ENCODE measurements at places on chromosomes 16 and 17. TPM values are rescaled to one million over a fixed set of nuclear protein-coding genes. Genes with fewer than 3 reads are reported as not detected.

Gene FAM83G
- 31.9 TPM for total RNA-seq

- peak; percentile 65 for DNase-seq
These were observed at the start of gene NKD1 for GRCh38 chr16:50548125-50548908. TSS of gene NKD1 (plus strand) at chr16:50548396. CDS start at chr16:50548554, 158 bp downstream.

DNA sequence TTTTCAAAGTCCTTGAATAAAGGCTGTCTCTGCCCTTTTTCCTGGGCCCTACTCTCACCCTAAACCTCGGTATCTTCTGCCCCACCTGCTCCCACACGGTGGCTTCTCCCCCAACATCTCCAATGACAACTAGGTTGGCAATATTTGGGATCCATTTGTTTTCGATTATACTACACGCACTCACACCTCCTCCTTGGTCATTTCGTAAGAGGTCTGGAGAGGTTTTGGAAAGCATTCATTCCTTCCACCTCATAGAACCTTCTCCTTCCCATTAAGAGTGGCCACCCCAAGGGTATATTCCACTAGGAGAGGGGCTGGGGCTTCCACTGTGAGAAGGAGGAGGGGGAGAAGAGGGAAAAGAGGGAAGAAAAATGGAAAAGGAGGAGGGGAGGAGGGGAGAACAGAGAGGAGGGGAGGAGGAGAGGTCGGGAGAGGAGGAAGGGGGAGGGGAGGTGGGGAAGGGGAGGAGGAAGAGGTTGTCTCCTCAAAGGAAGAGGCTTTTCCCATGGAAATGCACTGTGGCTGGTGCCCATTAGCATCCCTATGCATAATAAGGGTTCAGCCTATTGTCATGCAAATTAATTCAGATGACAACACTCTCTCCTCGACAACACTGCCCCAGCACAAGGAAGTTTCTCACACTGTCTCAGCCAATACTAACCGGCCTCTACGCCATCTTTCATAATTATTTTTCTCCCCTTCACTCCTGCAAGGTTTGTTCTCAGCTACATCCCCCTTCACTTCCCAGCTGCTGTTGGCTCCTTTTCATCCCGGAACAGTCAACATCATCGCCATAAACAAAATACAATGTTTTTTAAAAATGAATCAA, 30.0 kb downstream of the SOX9 start:
- no peak for DNase-seq

DNA sequence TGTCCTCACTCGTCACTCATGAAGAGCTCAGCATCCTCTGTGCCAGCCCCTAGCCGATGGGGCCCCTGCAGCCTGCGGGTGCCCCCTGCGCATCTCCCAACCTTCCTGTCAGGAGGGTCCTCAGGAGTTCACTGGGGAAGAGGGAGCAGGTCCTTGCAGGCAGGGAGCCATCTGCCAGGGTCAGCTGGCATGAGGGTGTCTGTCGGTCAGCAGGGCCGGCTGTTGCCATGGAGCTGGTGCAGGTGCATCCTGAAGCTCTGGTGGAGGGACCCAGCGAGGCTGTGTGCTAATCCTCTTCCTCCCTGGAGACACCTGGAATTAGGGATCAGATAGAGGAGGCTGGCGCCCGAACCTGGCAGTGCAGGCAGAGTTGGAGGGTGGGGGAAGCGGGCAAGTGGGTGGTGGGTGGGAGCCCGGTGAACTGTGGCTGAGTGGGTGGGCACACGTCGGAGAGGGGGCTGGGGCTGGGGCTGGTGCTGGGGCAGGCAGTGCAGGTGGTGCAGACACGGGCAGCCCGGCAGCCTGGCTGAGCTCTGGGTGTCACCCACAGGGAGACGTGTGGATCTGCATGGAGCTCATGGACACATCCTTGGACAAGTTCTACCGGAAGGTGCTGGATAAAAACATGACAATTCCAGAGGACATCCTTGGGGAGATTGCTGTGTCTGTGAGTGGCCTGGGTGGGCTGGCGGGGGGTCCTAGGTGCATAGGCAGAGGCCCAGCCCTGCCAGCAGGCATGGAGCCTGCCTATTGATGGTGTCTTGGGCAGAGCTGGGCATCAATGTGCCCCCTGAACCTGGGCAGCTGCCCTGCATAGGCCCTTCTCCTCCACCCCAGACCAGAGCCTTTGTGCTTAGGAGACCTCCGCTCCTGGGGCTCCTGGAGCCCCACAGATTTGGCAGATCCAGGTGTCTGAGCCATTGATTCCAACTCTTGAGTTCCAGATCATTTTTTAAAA, 17.4 kb downstream of the MAP2K3 start:
- DNase-seq, result no peak

GRCh38 chr16:66065925-66066324, 300.6 kb upstream of the CDH5 start:
- DNase-seq, result no peak

- DNase-seq, result no peak
These were observed 610.3 kb upstream of the CDH5 start for GRCh38 chr16:65756163-65756562.

Gene ACSF2
- 3.7 TPM for total RNA-seq

Gene MYH3
- 5.1 TPM for total RNA-seq

GRCh38 chr17:77178563-77178962, 37.8 kb downstream of the SEC14L1 start:
- DNase-seq, result no peak

GRCh38 chr17:77465358-77466041, 324.7 kb downstream of the SEC14L1 start:
- DNase-seq, result peak; percentile 72

Gene CCL3
- total RNA-seq, result 1,594 TPM

GRCh38 chr16:1942810-1943726, at the start of gene MSRB1:
TSS of gene MSRB1 (minus strand) at chr16:1943199. CDS start at chr16:1943156, 43 bp downstream.
- peak; percentile 99 for DNase-seq

DNA sequence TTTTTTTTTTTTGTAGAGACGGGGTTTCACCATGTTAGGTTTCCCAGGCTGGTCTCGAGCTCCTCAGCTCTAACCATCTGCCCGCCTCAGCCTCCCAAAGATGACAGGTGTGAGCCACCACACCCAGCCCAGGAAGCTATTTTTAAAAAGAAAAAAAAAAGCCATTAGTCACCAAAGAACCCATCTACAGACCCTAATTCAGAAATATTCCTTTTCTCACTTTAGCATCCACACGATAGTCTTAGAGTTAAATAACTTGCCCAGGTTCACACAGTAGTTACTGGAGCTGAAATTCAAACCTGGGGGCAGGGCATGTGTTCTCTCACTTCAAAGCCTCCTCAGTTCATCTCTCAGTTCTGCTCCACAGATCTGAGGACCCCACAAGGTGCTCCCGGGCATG, 70.3 kb upstream of the NOL11 start:
- no peak for DNase-seq

Gene MYH1
- not detected for total RNA-seq

Gene SOST
- total RNA-seq, result not detected

Gene KRTAP4-7
- not detected for total RNA-seq

Gene KRT25
- total RNA-seq, result not detected

GRCh38 chr16:67668495-67669157, 2.0 kb downstream of the C16orf86 start:
- no peak for DNase-seq

Gene NTHL1
- 34.8 TPM for total RNA-seq

DNA sequence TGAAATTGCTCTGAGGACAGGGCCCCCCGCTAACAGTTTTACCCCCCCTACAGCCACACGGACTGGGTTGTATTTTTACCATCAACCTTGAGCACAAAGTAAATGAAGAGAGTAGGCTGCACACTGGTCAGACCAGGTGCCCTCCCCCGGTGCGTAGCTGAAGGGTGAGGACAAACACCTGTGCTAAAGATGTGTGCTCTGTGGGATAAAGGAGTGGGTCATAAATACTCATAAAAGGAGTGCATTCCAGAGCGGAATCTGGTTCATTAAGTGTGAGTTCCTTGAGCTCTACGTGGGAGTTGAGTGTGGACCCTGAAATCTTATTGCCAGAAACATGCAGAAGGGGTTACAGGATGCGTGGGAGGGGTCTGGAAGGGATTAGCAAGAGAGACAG, 217.0 kb downstream of the CCDC182 start:
- no peak for DNase-seq

DNA sequence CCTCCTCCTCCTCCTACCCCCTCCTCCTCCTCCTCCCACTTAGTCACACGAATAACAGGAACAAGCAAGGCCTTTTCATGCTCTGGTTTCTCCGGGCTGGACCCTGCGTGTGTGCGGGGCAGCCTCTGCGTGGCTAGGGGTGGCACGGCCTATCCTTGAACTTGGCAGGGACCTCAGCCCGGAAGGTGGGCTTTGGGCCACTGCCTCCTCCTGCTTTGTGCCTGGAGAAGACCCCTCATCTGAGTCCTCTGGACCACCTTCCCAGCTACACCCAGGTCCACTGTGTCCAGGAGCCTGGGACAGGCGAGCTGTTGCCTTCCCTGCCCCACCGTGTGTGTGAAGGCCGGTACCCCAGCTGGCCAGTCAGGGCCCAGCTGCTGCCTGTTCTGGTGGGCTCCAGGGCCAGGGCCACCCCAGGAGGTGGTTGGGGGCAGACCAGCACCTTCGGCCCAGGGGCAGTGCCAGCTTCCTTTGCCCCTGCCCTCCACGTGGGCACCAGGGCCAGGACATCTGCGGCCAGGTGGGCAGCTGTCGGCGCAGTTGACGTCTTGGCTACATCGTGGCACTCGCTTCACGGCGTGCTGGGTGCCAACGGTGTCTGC, 35.4 kb downstream of the GINS2 start:
- no peak for DNase-seq

Gene C17orf107
- total RNA-seq, result 1.5 TPM

- no peak for DNase-seq
These were observed 56.6 kb downstream of the ESRP2 start for GRCh38 chr16:68179196-68179795.

GRCh38 chr17:78852709-78853121, 12.1 kb upstream of the USP36 start:
- DNase-seq, result no peak

- DNase-seq, result no peak
These were observed 60.3 kb upstream of the CIBAR2 start for GRCh38 chr16:85172455-85173145.

DNA sequence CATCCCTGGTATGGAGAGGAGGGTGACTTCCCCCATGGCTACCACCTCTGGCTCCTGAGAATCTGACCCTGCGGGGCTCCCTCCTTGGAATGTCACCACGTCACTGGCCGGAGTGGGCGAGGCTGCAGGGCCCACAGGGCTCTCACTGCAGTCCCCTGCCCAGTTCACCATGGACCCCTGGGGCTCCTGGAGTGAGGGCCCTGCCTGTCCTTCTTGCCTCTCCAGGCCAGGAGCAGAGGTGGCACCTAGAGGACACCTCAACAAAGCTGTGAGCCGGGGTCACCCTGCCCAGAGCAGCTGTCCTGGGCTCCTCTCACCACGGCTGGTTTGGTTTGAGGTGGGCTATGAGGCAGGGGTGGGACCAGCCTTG, 67.8 kb upstream of the GNG13 start:
- DNase-seq, result no peak

- no peak for DNase-seq
These were observed 67.5 kb downstream of the SHISA6 start for GRCh38 chr17:11308531-11308930.

GRCh38 chr16:73225983-73226382, 178.1 kb upstream of the ZFHX3 start:
- DNase-seq, result no peak

Gene IRF8
- 745 TPM for total RNA-seq

Gene TMEM106A
- 7.7 TPM for total RNA-seq

Gene OR1A1
- total RNA-seq, result not detected

GRCh38 chr16:31513126-31513525, 4.9 kb upstream of the RUSF1 start:
- no peak for DNase-seq

DNA sequence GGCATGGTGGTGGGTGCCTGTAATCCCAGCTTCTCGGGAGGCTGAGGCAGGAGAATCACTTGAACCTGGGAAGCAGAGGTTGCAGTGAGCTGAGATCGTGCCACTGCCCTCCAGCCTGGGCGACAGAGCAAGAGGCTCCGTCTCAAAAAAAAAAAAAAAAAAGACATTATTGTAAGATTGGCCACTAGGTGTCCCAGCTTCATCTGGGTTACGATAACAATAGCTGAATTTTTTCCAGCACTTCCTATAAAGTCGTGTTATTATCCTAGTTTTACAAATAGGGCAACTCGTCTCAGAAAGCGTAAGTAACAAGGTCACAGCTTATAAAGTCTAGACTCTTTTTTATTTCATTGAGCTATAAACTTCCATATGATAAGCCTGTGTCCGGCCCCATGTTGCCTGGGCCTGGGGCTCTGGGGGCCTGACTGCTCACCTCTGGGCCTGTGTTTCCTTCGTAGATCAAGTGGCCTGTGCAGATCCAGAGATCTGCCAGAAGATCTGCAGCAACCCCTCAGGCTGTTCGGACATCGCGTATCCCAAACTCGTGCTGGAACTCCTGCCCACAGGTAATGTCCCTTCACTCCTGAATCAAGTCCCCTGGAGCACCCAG, 60.5 kb downstream of the SLC5A11 start:
- no peak for DNase-seq

- DNase-seq, result no peak
These were observed 2.3 kb downstream of the SALL1 start for GRCh38 chr16:51148678-51149228.

DNA sequence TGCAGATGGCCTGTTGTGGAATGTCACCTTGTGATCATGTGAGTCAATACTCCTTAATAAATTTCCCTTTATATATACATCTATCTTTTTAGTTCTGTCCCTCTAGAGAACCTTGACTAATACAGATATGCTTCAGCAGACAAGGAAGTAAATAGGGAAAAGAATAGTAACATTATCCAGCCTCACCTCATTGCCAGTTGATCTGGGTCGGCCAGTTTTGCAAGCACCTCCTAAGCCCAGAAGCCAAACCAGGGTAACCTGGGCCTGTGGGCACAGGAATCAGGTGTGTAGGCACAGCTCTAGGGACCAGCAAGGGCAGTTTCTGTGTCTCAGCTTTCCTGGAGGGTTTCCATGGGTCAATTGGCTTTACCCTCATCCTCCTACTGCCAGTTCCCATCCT, 11.9 kb upstream of the CCL17 start:
- no peak for DNase-seq

- no peak for DNase-seq
These were observed 29.3 kb upstream of the SMIM36 start for GRCh38 chr17:55540414-55541091.

Gene TAT
- total RNA-seq, result 0.45 TPM

All from activated T-cell treated with anti-CD3 and anti-CD28 coated beads, Interleukin-2, amount 50 U/mL, for 4 hours (primary cell).